ENCODE measurements at places on chromosomes 5 and 9.

GRCh38 chr5:87242242-87242641 is 25.4 kb upstream of the RASA1 start:
- DNase-seq: no peak

DNA sequence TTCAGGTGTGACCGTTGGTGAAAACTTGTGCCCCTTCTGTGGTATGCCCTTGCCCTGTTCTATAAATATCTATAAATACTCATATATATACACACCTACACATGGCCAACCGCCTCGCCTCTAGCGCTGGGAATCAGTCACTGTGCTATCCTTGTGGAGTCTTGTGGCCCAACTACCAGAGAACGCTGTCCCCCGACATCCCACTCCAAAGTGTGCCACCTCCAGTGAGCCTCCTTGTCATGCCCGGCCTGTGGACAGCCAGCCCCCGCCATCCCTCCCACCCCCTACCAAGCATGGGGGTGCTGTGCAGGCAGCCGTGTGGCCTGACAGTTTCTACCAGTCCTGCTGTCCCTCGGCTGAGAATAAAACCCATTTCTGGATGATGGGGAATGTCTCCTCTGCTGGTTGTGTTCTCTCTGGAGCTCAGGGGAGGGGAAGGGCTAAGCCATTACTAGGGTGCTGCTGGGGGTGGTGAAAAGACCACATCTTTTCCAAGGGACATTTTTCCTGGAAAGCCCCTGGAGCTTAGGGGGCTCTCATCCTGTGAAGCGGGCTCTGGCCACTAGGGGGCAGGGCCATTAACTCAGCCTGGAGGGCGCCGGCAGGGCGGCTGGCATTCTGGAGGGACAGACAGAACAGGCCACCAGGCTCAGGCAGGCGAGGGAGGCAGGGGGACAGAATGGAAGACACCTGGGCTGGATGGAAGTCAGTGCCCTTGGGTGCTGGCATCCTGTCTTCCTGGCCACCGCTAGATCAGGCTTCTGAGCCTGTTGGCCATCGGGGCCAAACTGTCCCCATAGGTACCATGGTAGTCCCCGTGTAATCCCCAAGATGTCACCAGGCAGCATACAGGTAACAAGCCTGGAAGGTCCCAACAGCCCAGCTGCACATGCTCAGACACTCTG is 20.7 kb downstream of the GOLGA2 start:
- peak; percentile 95 for DNase-seq

DNA sequence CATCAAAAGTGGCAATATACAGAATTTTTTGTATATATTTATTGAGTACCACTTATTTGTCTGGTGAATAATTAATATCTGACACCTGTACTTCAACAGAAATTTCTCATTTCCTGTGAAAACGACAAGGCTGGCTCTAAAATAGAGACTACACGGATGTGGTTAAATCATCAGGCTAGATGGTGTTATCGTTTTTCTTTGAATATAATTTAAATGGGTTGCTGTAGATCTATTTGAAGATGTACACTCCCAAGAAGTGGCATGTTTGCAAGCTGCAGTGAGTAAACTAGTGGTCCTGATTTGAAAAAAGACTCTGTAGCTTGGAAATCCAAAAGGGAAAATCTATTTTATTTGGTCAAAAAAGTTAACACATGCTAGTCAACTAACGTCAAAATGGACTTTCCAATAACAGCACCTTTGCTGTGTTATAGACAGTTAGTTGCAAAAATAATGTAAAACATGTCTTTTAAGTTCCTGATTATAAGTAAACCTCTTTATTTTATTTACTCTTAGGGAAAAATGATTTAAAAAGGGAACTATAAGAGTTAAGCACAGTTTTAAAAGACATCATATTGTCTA is 13.8 kb downstream of the ST8SIA4 start:
- no peak for DNase-seq

- DNase-seq: no peak
These were observed 159.3 kb downstream of the DMAC1 start for GRCh38 chr9:7640231-7640630.

DNA sequence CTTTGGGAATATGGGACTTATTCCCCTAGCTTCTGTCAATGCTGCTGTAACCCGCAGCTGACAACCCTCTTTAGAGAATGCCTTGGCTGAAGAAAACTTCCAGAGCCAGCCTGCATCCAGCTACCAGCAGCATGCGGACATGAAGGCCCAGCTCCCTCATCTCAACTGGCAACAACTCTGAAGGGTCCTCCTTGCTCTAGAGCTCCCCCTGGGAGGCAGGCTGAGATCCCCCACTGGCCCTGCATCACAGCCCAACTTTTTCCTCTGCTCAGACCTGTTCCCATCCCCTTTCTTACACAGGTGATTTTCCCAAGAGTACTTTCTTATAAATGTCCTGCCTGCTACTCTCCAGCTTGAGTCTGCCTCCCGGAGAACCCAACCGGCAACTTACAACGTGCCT is 18.7 kb upstream of the WNT8A start:
- DNase-seq: peak; percentile 32

GRCh38 chr5:132641841-132642240 is 16.1 kb upstream of the IL13 start:
- no peak for DNase-seq

DNA sequence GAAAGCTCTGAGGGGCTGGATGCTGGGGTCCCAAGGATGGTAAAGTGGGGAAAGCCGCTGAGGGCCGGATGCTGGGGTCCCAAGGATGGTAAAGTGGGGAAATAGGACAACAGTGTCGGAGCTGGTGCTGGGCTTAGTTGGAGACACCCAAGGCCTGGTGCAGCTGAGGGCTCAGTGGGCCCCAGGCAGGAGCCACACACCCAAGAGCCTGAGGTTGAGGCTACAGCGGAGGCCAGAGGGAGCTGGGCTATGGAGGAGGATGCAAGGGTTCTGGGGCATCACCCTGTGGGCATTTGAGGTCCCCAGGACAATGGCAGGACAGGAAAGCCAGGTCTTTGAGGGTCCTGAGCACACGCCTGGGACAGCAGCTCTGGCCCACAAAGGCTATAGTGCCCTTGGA is 19.1 kb upstream of the SLC9A3 start:
- no peak for DNase-seq

DNA sequence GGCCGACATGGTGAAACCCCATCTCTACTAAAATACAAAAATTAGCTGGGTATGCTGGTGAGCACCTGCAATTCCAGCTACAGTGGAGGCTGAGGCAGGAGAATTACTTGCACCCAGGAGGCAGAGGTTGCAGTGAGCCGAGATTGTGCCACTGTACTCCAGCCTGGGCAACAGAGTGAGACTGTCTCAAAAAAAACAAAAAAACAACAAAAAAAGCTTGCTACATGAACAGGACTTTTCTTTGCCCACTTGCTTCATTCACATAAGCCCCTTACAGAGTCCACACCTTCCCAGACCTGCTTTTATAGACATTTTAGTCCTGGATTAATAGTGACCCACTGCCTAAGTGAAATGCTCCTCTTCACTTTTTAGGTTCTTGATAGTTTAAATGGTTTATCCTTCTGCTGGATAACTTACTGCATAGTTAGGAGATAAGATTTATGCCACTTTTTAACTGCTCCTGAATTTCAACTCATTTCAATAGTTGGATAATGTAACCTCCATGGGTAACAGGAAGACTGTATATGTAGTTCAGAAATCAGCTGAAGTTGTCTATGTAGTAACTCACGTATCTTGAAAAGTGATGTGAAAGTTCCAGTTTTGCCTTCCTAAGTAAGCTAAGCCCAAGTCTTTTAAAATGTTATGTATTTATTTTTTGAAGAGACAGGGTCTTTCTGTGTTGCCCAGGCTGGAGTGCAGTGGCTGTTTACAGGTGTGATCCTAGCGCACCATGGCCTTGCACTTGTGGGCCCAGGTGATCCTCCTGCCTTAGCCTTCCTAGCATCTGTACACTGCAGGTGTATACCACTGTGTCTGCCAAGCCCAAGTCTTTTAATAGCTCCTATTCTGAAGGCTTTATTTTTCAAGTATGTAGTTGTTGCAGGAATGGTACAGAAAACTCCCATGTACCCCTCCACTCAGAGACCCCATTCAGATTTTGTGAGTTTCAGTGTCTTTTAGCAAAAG is 19.7 kb downstream of the SUB1 start:
- no peak for DNase-seq

- no peak for DNase-seq
These were observed 5.6 kb downstream of the ENHO start for GRCh38 chr9:34517185-34517584.

DNA sequence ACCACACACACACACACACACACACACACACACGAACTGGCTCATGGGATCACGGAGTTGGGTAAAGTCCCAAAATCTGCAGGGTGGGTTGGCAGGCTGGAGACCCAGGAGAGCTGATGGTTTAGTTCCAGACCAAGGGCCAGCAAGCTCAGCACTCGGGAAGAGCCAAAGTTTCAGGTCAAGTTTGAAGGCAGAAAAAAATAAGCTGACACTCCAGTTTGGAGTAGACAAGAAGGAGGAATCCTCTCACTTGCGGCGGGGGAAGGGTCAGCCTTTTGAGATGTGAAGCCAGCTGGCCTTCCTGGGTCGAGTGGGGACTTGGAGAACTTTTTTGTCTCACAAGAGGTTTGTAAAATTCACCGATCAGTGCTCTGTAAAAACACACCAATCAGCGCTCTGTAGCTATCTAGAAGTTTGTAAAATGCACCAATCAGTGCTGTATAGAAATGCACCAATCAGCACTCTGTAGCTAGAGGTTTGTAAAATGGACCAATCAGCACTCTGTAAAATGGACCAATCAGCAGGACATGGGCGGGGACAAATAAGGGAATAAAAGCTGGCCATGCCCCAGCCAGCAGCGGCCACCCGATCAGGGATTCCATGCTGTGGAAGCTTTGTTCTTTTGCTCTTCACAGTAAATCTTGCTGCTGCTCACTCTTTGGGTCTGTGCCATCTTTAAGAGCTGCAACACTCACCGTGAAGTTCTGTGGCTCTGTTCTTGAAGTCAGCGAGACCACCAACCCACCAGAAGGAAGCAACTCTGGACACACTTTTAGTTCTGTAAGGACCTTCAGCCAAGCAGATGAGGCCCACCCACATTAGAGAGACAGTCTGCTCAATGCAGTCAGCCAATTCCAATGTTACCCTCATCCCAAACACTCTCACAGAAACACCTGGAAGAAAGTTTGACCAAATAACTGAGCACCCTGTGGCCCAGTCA is 37.8 kb upstream of the UNC5A start:
- DNase-seq: no peak

GRCh38 chr9:81851340-81851739 is 76.9 kb upstream of the SPATA31D4 start:
- DNase-seq: no peak

DNA sequence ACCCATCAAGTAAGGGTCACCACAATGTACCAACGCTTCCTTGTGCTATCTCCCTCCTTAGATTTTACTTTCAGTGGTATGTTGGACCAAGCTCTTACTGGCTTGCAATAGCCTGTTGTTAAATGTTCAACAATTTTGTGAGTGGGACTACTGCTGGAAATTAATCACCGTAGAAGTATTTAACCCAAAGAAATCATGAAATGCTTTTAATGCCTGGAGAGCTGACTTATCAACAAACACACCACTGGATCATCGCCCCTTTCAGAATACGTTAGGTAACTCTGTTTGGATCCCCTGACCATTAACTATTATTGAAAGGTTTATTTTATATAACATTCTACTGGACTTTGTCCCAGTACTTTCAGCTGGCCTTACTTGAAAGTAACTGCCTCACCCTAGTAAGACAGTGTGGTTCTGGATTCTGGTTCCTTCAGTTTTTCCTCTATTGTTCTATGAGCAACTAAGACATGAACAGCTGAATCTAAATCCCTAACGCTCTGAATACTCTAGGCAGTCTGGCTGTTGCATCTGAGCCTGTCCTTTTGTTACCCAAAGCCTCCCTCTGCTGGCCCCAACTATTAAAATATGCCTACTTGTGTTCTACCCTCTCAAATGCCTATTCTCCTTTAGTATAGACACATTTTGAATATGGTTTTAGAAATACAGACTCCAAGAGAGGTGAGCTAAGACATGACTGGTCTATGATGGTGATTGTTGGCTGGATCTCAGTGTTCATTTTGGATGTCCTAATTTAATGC is 1203.4 kb upstream of the DMAC1 start:
- DNase-seq: peak; percentile 6

DNA sequence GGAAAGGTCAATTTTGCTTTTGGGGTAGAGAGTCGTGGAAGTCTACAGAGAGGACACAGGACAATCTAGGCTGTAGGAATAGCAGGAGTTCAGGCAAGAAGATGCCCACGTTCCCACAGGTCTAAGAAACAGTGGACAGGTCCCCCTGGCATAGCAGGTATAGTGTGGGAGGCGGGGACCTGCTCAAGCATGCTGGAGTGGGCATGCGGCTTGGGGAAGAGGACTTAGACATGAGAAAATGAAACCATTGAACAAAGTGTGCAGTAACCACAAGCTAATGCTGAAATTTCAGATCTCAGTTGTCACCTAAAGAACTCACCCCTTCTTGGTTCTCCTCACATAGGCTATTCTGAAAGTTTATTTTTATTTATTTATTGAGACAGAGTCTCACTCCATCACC is 142.8 kb upstream of the EFNA5 start:
- DNase-seq: no peak

DNA sequence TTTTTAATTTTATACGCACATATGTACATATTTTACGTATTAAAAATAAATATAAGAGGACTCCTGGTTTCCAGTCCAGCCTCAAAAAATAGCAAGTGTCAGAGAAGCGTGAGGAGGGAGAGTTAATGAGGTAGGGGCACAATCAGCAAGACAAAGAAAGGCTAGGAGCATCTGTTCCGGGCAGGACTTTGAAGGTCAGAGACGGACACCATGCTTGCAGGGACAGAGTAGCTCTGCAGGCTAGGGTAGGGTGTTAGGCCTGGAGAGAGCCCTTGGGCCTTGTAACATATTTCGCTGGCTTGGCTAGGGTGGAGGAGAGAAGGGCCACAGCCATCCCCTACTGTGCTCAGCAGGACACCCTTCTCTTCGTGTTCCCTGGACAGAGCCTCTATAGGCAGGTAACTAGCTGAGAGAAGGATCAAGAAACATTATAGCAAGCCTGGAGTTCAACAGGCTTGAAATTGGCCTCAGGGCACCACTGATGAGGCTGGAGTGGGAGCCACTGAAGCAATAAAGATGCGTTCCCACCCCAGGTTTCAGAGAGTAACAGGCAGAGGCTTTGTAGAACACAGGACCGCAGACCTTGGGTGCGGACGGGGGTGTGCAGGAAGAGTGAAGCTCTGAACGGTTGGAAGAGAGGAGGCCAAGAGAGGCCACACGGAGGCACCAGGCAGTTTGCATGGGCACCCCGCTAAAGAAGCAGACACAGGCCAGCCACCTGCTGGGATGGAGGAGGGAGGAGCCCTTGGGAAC is 9.7 kb upstream of the IPPK start:
- peak; percentile 47 for DNase-seq

GRCh38 chr5:172640822-172641358 is at the start of gene NEURL1B:
NEURL1B (plus strand) TSS chr5:172641263; CDS start chr5:172641407, 144 bp downstream.
- peak; percentile 98 for DNase-seq

GRCh38 chr9:91744114-91744513 is 205.9 kb downstream of the ROR2 start:
- DNase-seq: no peak

GRCh38 chr9:88746029-88746742 is 211.2 kb downstream of the NXNL2 start:
- peak; percentile 42 for DNase-seq

- DNase-seq: no peak
These were observed 549.0 kb upstream of the NUDT12 start for GRCh38 chr5:104111632-104112031.

Measured in iPS-NIHi11 (cell line).